Activated CD8-positive, alpha-beta T cell treated with anti-CD3 and anti-CD28 coated beads for 36 hours (primary cell): ENCODE measurements at places on chromosomes 13 and 19. TPM values are rescaled to one million over a fixed set of nuclear protein-coding genes. Genes with fewer than 3 reads are reported as not detected.

Gene PODNL1
- total RNA-seq = not detected

Gene TLE5
- total RNA-seq = 283 TPM

Gene ZNF99
- not detected for total RNA-seq

Gene CEACAM3
- total RNA-seq = not detected

Gene ICAM4
- 0.36 TPM for total RNA-seq

GRCh38 chr13:56706485-56706884 lies 434.2 kb upstream of the PRR20A start:
- no peak for DNase-seq

- DNase-seq = no peak
Observed at GRCh38 chr19:29745253-29745652, 30.2 kb upstream of the C19orf12 start.

DNA sequence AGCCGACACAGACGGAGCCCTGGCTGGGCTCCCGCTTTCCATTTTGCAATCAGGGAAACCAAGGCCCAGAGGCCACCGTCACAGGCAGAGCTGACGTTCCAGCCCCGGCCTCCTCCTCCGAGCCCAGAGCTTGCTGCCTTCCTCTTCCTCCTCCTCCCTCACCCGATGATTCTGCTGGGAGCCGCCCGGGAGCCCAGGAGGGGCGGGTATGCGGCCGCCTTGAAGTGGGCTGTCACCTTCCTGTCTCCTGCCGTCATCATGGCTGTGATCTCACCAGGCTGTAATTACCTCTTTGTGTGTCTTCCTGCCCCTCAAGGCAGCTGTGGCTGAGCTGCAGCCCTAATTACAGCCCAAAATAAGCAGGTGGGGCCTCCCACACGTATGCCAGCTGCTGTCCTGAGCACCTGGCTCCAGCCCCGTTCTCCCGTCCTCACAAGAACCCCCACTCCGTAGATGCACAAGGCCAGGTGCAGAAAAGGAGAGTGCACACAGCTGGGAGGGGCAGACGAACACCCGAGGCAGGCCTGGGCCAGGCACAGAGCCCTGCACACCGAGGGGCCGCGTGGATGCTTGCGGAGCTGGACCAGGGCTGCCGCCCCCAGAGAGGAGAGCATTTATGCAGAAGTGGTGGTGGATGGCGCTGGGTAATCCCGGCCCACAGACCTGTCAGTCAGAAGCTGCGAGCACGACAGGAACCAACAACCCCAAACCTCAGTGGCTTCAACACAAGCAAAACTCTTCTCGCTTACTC lies 4.0 kb downstream of the TPGS1 start:
- DNase-seq = peak; percentile 90

DNA sequence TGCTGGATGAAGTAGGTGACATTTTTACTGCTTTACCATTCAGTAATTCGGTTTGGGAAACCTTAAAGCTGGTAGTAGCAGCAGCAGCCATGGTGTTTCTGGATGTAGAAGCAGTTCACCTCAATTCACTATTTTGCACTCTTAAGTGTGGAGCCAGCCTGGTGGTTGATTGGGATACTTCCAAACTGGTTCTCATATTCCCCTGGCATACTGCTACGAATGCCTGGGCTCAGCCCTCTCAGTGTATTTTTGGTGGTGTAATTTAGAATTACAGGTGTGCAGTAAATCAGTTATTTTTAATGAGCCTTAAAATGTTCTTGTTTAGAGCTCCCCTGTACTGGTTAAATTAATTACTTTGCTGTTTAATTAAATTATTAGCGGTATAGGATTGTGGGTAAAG lies 12.4 kb downstream of the HNRNPM start:
- DNase-seq = no peak

DNA sequence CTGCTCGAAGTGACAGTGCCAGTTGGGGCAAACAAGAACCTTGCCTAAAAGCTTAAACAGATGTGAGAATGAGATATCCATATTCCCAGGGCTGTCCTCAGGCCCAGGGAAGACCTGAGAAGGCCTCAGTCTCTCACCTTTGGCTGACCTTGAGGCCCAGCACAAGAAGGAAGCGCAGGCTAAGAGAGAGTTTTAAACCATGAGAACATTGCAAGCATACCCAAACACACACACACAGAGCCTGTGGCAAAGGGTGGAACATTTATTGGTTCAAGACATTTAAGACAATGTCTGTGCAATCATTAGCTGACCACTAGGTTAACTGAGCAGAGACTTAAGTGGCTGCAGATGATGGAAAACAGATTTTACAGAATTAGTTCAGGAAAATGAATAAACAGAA lies 248.2 kb downstream of the NBEA start:
- no peak for DNase-seq
